Activated gamma-delta T cell treated with anti-CD3 and anti-CD28 coated beads, Interleukin-2, amount 50 U/mL, for 16 hours (primary cell): ENCODE measurements at places on chromosomes 4 and X.
A peak's percentile ranks its signal among the peaks of the same experiment; 100 is the strongest.

- no peak for DNase-seq
These were observed at the start of gene IGFBP7 for GRCh38 chr4:57109847-57110639. Gene IGFBP7, minus strand, starts transcription at chr4:57110385. Its CDS starts 34 bp downstream, at chr4:57110351.

- DNase-seq: no peak
These were observed 12.0 kb downstream of the ZFYVE28 start for GRCh38 chr4:2406406-2406805.

GRCh38 chr4:86822136-86822535 lies 27.0 kb downstream of the SLC10A6 start:
- DNase-seq: no peak

DNA sequence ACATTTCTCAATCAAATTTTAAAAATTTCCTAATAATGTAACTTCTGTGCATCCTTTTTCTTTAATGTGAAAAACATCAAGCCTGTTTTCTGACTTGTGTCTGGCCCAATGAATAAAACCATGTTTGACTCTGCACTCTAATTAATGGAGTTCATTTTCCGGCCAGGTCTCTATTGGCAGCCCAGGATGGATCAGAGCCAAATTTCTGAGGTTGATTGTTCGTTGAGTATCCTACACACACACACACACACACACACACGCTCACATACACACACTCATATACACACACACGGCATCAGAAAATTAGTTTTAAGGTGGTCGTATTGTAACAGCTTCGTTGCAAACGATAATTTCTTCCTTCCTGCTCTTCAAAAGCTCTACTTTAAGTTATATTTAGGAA lies 28.9 kb upstream of the TLL1 start:
- DNase-seq: no peak

DNA sequence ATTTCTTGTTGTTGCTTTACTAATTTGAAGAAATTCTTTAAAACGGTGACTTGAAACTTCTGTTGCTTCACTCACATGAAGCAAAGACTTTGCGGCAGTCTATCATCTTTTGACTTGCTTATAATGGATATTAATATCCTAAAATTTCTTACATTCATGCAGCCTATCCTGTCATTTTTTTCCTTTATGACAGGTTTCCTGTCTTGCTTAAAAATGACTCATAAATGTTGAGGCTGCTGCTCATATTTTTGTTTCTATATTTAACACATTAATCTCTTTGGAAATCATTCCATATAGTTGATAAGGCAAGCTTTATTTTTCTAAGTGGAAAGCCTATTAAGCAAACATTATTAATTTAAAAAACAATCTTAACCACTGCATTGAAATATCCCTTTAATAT lies 176.6 kb upstream of the GALNTL6 start:
- no peak for DNase-seq

DNA sequence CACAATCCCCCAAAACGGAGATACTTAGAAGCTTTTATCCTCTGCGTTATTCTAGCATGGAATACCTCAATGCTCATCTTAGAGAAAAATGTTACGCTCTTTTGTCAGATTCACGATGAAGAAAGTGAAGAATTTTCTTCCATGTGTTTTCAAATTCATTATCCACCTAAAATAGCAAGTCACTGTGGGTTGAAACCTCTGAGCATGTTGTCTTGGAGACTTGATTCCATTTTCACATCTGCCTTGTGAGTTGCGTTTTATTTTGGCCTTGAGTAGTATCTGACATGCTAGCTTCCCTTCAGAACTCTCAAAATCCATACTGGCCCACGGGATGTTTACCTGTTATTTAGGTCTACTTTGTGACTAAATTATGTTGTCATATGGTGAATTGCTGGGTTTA lies 66.3 kb downstream of the C4orf46 start:
- no peak for DNase-seq

DNA sequence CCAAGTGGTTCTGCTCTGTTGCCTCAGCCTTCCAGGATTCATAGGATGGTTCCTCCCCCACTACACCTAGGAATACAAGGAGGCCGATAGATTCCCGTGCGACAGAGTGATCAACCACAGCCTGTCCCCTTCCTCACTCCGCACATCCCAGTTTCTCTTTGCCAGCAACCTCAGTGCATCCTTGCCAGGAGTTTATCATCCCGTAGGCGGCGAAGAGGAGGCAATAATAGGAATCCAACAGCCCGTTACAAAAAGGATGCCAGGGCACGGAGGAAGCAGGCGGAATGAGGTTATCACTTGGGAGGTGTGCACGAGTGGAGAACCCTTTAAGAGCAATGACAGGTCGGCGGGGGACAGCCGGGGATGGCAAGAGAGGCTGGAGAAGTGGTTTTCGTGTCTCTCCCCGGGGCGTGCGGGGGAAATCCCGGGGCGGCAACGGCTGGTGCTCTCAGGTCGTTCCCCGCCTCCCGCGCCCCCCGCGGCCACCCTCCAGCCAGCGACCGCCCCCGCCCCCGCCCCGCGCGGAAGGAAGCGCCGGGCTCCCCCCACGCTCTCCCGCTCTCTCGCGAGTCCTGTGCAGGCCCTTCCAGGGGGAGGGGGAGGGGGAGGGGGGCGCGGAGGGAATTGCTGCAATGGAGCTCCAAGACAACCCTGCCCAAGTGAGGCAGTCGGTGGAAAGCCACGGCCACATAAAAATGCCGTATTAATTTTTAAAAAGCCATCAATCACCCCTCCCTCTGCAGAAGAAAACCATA lies 1.6 kb downstream of the PPP3CA start:
- peak; percentile 49 for DNase-seq

GRCh38 chr4:178082906-178083305 lies 640.7 kb upstream of the AGA start:
- DNase-seq: no peak

DNA sequence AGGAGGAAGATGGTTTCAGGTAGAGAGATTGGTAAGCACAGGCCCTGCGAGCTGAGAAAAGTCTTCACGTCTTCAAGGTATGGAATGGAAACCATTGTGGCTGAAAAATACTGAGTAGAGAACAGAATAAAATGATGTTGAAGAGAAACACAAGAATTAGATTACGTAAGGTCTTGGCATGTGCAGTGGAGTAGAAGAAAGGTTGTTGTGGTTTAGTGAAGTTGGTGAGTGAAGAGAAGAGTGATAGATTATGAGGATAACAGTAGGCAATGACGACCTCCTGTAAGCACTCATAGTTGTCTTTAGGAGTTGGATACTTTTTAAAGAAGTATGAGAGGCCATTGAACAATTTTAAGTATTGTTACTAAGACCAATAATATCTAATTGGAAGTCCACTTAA lies 642.6 kb downstream of the PCDH7 start:
- DNase-seq: no peak

DNA sequence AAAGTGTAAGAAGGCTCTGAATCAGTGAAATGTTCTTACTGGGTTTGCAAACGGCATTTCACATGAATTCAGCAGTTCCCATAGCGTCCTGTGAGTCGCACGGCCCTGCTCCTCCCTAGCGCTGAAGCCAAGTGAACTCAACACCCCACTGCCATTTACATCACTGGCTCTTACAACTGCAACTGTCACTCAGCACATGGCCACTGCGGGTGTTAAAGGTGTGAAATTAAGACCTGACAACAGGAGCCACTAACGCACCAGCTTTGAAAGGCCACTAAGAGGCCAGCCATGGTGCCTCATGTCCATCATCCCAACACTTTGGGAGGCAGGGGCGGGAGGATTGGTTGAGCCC lies 31.7 kb downstream of the RNF212 start:
- no peak for DNase-seq

DNA sequence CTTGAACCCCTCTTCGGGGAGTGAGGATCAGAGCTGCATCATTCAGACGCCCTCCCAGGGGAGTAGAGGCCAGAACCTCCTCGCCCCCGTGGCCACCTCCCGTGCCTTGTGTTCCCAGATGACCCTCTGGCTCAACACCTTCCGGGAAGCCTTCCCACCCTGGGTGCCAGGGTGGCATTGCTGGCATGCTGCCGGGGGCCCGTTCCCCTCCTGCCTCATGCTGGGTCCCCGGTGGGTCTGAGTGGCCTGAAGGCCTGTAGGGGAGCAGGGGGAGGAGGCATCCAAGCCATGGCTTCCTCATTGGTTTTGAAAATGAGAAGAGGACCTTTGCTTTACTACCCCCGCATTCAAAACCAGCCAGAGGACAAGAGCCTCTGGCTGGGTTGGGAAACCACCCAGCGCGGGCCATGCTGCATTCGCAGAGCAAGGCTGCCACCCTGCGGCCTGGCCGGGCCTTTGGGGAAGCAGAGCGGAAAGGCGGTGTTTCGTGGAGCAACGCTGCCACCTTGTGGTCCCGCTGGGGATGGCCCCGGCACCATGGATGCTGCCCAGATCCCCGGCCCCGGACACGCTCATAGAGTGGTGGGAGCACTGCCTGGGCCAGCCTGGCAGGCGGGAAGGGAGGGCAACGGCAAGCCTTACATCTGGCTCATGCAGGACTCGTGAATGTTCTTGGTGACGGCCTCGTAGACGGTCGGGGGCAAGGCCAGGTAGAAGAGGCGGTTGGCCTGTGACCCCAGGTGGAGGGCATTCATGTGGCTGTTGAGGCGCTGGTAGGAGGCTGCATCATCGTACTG lies 11.9 kb downstream of the G6PD start:
- DNase-seq: peak; percentile 83

- no peak for DNase-seq
These were observed 54.0 kb upstream of the AMELX start for GRCh38 chrX:11239230-11239629.

DNA sequence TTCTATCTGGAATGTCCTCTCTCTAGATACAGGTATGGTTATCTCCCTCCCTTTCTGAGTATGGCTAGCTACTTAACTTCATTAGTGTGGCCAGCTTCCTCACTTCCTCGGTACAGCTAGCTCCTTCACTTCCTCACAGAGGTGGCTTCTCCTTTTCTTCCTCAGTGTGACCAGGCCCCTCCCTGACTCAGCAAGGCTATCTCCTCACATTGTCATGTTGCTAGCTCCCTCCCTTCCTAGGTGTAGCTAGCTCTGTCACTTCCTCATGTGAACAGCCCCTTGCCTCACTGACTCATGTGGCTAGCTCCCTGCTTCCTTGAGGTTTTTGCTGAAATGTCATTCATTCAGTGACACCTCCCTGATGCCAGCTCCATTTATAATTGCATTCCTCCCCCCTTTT lies 67.3 kb upstream of the DDIT4L start:
- no peak for DNase-seq

- DNase-seq: no peak
These were observed 6.2 kb upstream of the OSTC start for GRCh38 chr4:108644237-108644636.

- DNase-seq: no peak
These were observed 333.6 kb upstream of the IGFBP7 start for GRCh38 chr4:57443787-57444186.

DNA sequence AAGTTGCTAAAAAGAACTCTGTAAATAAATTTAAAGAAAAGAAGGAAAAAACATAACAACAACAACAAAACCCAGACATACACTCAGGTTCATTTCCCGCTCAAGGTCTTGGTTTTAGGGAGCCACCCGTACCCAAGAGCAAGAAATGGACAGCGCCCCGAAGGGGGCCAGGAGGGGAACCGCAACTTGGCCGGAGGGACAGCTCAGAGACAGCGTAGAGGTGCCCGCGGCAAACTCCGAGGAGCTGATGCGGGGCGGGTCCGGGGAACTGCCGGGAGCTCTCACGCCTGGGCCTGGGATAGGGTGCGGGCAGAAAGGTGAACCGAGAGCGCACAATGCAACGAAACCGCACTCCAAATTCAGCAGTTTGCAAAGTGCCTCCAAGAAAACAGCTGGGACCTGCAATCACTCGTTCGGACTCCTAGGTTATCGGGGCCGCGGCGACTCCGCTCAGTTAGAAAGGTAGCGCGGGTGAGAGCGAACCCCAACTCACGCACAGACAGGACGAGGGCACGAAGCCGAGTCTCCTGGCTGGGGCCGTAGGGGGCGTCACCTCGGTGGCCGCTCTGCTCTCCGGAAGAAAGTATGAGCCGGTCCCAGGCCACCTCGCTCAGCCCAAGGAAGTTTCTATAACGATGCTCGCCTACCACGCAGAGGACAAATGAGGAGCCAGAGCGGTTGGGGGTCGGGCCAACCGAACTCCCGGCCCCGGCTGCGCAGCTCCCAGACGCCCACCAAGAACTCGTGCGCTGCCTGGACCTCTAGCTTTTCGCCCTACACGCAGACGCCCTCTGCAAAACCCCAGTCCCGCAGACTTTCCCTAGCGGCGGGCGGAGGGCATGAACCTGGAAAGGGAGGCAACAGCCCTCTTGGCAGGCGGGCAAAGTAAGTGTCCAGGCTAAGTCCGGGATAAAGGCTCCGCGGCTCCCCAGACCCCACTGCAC lies 1.4 kb downstream of the NDNF start:
- peak; percentile 1 for DNase-seq

- DNase-seq: no peak
These were observed 587 bp downstream of the TIMM8A start for GRCh38 chrX:101347859-101348451.

DNA sequence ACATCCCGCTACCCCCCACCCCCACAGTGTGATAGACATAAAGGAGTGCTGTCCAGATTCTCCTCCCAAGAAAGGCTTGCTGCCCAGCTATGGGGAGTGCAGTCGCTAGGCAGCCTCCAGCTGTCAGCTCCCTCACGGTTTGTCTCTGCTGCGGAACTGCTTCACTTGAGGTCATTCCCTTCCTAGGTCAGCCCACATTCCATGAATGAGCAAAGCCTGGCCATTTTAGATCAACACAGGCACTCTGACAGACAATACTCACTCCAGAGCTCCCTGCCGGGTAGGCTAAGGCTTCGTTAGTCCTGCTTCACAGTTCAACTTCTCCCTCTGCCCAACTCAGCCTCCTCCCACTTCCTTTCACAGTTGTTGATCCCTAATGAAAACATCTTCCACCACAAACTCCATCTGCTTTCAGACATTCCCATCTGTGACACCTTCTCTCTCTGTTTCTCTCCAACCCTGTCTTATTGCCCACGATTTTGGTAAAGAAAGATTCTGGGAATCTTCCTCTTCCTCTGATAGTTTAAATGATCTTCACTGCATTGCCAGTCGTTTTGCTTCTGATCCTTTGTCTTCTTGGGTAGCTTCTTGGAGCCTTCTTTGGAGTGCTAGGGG lies 318.9 kb upstream of the F9 start:
- DNase-seq: no peak

- DNase-seq: no peak
These were observed 272.2 kb upstream of the RASGEF1B start for GRCh38 chr4:81743731-81744435.

GRCh38 chr4:139841464-139842195 lies 176.0 kb downstream of the MGST2 start:
- DNase-seq: no peak

GRCh38 chr4:15395311-15395710 lies 32.5 kb upstream of the C1QTNF7 start:
- no peak for DNase-seq

- no peak for DNase-seq
These were observed 2.4 kb downstream of the PDZD4 start for GRCh38 chrX:153827903-153828302.
